Glutamatergic neuron (in vitro differentiated cells): ENCODE measurements at places on chromosomes 1 and 21. TPM values are rescaled to one million over a fixed set of nuclear protein-coding genes. Genes with fewer than 3 reads are reported as not detected.

- H3K4me1 ChIP-seq, result no peaks in the 10 kb centered on the region
- no peaks in the 10 kb centered on the region for H3K27me3 ChIP-seq
- H3K27ac ChIP-seq, result no peak overlapping the region
- H3K4me3 ChIP-seq, result no peak overlapping the region
- H3K36me3 ChIP-seq, result no peaks in the 10 kb centered on the region
- no peak for DNase-seq
Measured at GRCh38 chr1:231557898-231558707, 29.6 kb downstream of the TSNAX start.

RPE65 gene
- total RNA-seq, result not detected

- H3K4me1 ChIP-seq, result peaks cover 41% of the 10 kb centered on the region
- H3K36me3 ChIP-seq, result no peaks in the 10 kb centered on the region
Measured at GRCh38 chr21:26116456-26117011, 54.0 kb downstream of the APP start.

GRCh38 chr1:14740016-14740415 is 141.5 kb downstream of the KAZN start:
- H3K36me3 ChIP-seq, result no peaks in the 10 kb centered on the region
- H3K27me3 ChIP-seq, result peaks cover 4% of the 10 kb centered on the region
- H3K4me3 ChIP-seq, result no peak overlapping the region
- peaks cover 25% of the 10 kb centered on the region for H3K4me1 ChIP-seq
- DNase-seq, result no peak

DNA sequence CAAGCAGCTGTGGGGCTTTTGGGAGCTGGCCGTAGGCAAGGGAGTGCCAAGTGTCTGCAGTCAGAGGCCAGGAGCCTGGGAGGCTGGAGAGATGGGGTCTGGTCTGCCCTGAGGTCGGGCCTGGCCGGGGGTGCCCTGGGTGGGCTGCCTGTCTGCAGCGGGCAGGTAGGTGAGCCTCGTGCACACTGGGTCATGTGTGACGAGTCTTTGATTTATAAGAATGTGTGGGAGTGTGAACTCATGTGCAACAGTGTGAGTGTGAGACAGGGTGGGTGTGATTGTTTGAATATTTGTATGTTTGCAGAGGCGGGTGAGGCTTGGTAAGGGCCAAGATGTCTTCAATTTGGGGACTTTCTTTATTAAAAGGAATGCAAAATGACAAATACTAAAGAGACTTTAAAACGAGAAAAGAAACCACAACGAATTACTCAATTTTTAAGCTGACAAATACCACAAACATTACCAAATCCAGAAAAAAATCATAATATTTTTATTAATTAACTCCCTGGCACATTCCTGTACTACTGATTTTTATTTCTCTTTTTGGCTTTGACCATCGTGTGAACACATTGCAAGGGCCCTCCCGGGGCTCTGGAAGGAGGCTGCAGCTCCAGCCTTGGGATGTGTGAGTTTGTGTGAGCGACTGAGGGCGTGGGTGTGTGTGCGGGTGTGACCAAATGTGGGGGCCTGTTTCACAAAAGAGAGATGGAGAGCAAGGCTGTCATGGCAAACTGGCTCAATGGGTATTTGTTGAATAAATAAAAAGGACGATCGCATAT is 110.3 kb upstream of the WNT4 start:
- H3K4me1 ChIP-seq, result peaks cover 13% of the 10 kb centered on the region
- H3K27ac ChIP-seq, result no peak overlapping the region
- no peak for DNase-seq
- peak overlapping the region; percentile 5 for H3K4me3 ChIP-seq
